Type B pancreatic cell (in vitro differentiated cells): ENCODE measurements at places on chromosomes 4 and X.

GRCh38 chr4:37715889-37716402 lies 29.8 kb upstream of the RELL1 start:
- no peak for DNase-seq

GRCh38 chrX:69120476-69120875 lies 44.8 kb downstream of the PJA1 start:
- no peak for DNase-seq

- no peak for DNase-seq
Observed at GRCh38 chr4:23001478-23001877, 308.7 kb downstream of the GBA3 start.

- DNase-seq, result no peak
Observed at GRCh38 chr4:56874923-56875322, 32.8 kb upstream of the REST start.

DNA sequence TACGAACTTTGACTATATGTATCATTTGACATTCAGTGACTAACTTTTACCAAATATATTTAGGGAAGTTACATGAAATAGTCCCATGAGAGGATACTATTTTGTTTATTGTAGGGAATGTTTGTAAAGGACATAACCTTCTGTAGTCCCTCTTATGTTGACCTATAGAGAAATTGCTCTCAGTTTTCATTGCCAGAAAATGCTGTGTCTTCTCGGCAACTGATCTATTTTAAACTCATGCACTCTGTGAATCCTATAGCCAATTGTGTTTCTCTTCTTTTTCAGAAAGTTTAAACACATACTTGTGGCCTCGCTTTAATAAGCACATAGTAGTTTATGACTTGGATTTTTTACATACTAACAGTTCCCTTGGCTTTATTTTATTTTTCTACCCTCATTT lies 38.2 kb downstream of the DMP1 start:
- no peak for DNase-seq

GRCh38 chr4:150475763-150476162 lies 106.2 kb upstream of the MAB21L2 start:
- no peak for DNase-seq

DNA sequence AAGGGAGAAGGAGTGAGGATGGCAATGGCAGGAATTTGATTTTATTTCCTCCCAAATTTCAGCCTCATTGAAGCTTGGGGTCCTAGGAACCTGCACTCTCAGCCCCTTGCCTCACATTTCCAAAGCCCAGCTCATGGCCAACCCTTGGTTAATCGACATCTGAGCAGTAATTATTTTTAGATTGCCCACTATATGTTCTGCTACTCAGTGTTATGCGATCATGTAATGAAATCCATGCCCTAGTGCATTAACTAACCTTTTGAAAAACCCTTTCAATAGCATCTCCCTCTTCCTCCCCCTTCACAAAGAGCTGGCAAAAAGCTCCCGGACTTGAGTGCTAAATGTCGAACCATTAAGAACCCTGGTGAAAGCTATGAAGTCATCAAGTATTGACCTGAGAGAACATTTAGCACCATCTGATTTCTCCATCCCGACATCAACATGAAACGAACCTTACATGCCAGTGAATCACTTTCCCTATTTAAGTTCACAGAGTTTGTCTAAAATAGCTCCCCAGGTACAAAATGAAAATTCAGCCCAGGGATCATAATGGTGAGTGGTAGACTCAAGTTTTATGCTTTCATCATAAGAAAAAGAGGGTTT lies 59.2 kb upstream of the RPS6KA3 start:
- no peak for DNase-seq
